GM12864 (cell line): ENCODE measurements at places on chromosomes 11 and 22.

GRCh38 chr22:26897384-26897783 is 240.0 kb downstream of the MIAT start:
- DNase-seq = no peak

GRCh38 chr11:124761301-124762104 is 587 bp downstream of the ESAM start:
- DNase-seq = no peak

DNA sequence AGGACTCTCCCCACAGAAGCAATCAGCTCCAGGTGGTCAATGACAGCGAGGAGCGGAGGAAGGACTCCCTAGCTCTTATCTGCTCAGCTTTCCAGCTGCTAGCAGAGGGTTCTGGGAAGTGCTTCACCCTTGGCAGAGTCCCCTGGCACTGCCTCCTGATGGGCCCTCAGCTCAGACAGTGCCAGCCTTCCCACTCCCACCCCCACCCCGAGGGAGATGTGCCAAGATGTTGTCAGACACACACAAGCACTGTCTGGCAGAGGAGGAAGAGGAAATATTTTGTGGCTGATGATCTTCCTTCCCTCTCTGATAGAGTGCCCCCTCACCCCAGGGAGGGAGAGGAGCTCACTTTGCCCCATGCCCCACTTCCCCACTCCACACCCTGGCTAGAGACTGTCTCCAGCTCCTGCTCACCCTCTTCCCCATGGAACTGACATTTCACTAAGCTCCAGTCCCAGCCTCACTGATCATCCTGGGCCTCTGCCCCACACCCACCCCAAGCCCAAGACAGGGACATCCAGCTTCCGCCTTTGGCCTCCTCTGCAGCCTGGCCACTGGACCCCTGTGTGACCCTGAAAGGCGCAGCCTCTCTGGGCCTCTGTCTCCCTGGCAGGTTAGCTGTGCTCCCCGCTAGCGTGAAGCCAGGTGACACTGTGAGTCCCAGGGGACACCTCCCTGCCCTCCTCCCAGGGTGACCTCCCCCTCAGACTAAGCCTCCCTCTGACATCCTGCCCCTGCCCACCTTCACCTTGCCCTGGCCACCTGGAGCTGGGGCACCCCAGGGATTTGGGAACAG is 44.5 kb downstream of the SLCO2B1 start:
- DNase-seq = no peak

GRCh38 chr11:123441161-123441560 is 11.1 kb downstream of the GRAMD1B start:
- no peak for DNase-seq

- DNase-seq = no peak
Measured at GRCh38 chr11:20243974-20244373, 83.7 kb upstream of the DBX1 start.

DNA sequence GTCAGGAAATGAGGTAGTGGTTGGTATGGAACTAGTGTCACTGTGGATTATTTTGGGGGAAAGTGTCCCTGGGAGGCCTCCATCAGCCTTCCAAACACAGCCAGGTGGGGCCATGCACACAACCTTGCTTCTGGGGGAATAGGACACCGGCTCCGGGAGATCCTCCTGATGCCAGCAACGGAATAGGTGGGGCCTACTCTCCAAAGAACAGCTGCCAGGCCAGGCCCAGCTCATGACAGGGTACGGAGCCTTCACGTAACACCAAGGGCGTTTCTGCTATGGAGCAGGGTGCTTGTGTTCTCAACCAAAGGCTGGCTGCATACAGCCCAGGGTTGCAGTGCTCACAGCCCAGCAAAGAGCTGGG is 30.6 kb upstream of the LINC01488 start:
- no peak for DNase-seq

GRCh38 chr11:20656901-20657300 is 12.5 kb upstream of the NELL1 start:
- no peak for DNase-seq

DNA sequence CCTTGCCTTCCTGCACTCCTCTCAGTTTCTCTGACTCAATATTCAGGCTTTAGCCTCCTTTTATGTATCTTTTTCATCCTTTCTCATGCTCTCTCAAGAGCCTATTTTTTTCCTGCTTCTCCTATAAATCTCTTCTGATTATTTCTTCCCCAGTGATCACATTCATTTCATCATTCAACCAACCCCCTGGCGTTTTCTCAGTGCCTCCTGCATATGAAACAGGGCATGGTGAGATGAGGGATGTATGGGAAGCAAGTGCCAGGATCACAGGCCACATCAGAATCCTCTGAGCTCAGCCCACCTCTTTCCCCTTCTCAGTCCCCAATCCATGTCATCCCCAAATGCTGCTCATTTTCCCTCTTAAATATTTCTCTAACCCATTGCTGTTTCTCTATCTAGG is 38.7 kb upstream of the NRIP3 start:
- DNase-seq = no peak

DNA sequence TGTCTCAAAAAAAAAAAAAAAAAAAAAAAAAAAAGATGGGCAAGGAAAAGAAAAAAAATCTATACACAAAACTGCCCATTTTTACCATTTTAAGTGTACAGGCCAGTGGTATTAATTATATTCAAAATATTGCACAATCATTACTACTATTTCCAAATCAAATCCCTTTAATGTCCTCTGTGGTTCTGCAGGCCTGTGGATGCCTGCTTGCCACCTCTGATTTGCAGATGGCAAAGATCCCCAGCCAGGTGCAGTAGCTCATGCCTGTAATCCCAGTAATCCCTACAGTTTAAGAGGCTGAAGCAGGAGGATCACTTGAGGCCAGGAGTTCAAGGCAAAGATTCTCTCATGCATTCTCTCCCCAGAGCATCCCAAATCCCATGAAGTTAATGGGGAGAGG is 20.2 kb downstream of the RFPL1 start:
- no peak for DNase-seq

GRCh38 chr11:123261345-123262106 is 66.5 kb upstream of the CLMP start:
- peak; percentile 52 for DNase-seq

GRCh38 chr11:131852757-131853156 is 482.3 kb downstream of the NTM start:
- no peak for DNase-seq

- no peak for DNase-seq
Measured at GRCh38 chr11:41256041-41256440, 203.4 kb downstream of the LRRC4C start.

DNA sequence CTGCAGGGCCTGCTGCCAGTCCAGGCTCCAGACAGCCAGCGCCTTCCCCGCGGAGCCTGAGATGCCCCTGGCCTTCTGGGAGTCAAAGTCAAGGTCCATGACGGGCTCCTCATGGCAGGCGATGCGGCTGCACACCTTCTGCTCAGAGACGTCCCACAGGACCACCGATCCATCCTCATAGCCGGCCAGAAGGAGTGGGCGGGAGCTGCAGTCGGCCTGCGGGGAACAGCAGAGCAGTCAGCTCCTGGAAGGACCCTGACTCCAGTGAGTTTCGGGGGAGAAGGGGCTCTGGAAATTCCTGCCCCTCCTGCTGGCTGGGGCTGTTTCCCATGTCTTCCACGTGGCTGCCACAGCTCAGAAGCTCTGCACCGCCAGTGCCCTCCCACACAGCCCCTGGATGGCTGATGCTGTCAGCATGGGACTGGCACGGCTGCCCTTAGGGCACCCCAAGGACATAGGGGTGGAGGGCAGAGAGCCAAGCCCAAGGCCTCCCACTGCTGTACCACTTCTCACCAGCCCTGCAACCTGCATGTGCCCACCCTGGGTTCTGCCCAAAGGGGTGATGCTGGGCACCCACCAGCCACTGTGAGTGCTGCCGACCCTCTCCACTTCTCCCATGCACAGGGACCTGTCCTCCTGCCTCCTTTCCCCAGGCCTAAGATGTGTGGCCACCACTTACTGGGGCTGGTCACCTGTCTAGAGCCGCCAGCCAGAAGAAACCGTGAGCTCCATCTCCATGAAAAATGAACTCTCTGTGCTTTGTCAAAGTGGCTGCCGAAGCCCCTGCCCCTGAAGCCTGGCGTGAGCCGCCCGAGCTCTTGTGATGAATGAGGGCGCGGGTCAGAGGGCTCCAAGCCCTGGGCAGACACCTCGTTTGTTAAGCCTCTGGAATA is 41.7 kb downstream of the TBX1 start:
- no peak for DNase-seq

DNA sequence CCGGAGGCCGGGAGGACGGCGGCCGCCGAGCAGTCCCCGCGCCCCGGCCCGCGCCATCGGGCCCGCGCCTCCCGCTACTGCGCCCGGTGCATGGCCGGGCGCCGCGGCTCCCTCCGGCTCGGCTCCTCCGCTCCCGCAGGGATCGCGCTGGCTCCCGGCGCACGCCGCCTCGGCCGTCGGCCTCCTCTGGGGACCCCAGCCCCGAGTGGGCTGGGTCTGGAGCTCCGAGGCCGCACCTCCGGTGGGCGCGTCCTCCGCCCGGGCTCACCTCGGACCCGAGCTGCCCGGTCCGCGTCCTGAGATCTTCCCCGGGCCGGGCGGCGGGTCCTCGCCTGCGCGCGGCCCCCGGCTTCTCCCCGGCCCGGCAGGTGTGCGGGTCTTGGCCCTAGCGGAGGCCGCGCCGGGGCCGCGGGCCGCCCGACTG is 251 bp downstream of the SHISA8 start:
- no peak for DNase-seq

DNA sequence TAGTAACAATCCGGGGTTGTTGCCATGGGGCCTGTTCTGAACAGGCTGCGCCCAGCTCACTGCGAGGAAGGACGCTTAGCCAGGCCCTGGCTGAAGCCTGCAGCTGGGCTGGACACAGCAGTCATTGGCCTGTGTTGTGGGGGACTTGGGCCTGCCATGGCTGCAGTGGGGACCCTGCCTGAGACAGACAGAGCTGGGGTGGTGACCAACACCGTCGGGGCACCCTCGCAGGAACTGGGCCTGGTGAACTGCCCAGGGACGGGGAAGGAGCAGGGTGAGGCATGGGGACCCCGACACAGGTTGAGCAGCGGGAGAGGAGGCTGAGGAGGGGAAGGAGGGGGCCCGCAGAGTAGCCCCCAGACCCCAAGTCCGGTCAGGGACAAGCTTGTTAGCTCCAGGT is 8.9 kb downstream of the PHLDA2 start:
- DNase-seq = no peak

- DNase-seq = peak; percentile 94
Measured at GRCh38 chr11:102430158-102430836, 22.3 kb downstream of the TMEM123 start.

GRCh38 chr22:26853071-26853470 is 195.7 kb downstream of the MIAT start:
- no peak for DNase-seq

DNA sequence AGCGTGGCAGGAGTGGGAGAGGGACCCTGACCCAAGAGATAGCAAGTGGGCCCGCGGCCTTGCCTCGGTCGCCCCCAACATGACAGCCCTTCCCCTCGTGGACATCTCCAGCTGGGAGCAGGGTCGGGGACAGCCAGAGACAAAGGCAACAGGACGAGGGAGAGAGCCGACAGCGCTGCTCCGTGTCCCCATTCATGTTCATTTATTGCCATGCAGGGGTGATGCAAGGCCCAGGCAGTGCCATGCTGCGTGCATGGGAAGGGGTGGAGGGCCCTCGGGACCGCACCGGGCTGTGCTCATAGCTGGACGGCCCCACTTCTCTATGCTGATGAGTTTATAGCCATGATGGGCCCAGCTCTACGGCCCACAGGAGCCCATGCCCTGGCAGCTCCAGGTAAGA is 12.7 kb downstream of the MRPL23 start:
- no peak for DNase-seq

DNA sequence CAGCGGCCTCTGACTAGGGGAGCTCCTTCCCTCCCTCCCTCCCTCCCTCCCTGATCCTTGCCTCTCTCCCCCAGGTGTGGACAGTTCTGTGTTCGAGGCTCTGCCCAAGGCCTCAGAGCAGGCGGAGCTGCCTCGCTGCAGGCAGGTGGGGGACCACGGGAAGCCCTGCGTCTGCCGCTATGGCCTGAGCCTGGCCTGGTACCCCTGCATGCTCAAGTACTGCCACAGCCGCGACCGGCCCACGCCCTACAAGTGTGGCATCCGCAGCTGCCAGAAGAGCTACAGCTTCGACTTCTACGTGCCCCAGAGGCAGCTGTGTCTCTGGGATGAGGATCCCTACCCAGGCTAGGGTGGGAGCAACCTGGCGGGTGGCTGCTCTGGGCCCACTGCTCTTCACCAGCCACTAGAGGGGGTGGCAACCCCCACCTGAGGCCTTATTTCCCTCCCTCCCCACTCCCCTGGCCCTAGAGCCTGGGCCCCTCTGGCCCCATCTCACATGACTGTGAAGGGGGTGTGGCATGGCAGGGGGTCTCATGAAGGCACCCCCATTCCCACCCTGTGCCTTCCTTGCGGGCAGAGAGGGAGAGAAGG is 11.1 kb upstream of the POU2F3 start:
- no peak for DNase-seq

DNA sequence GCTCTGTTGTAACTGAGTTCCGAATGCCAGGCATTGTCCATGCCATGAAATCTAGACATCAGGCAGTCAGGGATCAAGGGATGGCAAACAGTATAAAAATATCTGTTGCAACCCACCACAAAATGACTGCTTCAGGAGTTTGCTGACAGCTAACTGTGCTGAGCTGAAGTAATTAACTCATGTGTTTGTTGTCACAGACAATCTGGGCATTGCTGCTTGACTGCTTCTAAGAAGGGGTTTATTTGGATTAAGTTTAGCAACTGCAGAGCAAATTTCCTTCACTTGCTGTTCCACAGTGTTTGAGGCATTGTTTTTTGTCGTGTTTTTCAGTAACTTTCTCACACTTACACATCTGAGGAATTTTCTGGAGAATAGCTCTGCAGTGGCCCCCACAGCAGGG is 30.4 kb downstream of the BSX start:
- no peak for DNase-seq

DNA sequence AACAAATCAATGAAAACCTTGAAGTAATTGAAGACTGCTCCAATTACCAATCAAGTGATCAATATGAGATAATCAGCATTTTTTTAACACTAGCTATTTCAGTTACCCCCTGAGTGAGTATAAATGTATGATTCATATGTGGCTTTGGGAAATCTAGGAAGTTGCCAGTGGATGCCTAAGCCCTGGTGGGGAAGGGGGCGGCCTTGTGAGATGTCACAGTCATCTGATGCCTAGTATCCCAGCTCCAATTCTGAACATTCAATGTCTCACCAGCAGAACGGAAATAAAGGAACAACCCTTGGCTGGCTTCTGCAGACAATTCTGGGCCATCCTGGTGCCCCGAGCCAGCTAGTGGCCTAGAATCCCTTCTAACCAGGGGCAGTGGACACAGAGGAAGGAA is 58.5 kb upstream of the TIMP3 start:
- no peak for DNase-seq

DNA sequence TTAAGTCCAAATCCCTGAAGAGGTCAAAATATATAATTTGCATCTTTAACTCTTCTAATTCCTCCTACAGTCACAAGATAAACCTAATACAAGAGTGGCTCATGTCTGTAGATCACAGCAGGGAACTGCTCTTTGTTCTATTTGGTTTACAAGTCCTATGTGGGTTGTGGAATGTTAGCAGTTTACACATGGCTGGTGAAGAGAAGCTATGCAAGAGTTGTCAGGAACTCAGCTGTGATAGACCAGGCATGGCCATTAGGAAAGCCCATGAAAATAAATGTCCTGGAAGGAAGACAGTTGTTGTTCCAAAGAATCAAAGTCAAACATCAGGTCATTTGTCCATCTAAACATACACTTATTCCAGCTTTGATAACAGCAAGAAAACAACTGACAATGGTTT is 312.4 kb upstream of the PITPNB start:
- DNase-seq = no peak
